Stimulated activated CD8-positive, alpha-beta memory T cell treated with anti-CD3 and anti-CD28 coated beads, Interleukin-4, amount 100 ng/mL, for 4 hours (primary cell): ENCODE measurements at places on chromosomes 2 and 18.

GRCh38 chr2:231554748-231555545 lies 24.7 kb upstream of the NMUR1 start:
- no peak for DNase-seq

DNA sequence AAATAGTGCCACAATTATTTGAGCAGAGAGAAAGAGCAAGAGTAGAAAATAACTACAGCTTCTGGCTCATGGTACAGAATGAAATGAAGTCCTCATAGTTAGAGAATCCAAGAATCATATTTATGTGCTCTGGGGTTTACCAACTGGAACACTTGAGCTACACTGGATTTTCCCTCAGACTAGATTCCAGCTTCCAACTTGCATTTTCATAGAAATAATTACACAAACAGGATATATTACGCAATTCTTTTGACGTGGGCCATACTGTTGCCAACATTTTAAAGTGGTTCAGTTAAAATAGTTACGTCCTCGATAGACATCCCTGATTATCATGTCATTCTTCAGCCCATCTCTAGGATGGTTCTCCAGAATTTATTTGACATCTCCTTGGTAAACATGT lies 129.2 kb downstream of the ETAA1 start:
- no peak for DNase-seq

DNA sequence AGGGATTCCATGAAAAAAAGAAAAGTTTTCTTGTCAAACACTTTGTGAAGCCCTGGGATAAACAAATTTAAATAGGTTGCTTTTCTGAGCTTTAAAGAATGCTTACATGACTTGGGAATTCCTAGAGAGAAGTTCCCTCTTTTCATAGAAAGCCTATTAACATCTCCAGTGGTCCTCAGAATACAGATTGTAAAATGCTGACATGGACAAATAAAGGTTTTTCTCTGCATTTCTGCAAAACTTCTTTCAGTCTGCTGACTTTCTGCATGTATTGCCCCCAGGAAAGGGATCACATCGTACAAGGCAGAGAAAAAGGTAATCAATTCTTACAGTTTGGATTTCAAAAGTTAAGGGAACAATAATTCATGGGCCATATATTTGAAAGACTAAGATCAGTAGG lies 20.6 kb downstream of the ZNF385B start:
- no peak for DNase-seq

GRCh38 chr18:60981682-60982328 lies 351.4 kb upstream of the CDH20 start:
- no peak for DNase-seq

GRCh38 chr2:51027442-51027841 lies 4.5 kb downstream of the NRXN1 start:
- no peak for DNase-seq

GRCh38 chr18:74949611-74950010 lies 259.3 kb downstream of the PTGR3 start:
- DNase-seq, result no peak

DNA sequence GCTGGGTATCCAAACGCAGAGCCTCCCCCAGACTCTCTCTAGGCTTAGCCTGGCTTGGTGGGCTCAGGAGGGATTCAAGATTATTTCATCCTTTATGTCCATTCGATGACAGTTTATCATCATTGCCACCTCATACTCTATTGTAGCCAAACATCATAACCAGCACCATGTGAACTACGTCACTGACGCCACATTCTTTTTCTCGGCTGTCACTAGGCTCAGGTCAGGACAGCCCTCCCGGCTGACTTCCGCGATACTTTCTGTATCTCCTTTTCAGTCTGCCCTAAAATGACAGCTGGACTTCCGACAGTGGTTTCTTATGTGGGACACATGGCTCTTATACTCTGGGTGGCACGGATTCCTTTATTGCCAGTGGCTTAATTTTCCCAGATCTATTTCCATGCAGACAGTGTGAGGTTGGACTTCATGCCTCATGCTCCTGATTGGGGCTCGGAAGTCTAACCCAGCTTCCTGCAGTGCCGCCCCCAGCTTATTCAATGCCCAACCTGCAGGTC lies 39.8 kb upstream of the SMIM21 start:
- no peak for DNase-seq

DNA sequence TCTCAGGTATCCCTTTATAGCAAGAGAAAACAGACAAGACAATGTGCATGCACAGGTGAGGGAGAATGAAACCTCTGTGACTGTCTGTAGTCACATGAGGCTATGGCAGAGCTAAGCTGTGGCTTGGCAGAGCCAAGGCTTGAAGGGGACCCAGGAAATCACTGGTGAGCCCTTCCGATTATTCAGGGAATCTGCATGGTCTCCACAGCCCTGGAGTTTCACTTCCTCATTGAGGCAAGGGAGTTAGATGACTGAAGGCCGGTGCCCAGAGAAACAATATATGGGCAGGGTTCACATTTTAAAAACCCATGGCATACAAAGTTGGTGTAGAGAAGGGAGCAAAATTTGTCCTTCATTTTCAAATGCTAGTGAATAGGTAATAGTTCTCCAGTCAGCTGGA lies 144.4 kb upstream of the REV1 start:
- DNase-seq, result no peak

DNA sequence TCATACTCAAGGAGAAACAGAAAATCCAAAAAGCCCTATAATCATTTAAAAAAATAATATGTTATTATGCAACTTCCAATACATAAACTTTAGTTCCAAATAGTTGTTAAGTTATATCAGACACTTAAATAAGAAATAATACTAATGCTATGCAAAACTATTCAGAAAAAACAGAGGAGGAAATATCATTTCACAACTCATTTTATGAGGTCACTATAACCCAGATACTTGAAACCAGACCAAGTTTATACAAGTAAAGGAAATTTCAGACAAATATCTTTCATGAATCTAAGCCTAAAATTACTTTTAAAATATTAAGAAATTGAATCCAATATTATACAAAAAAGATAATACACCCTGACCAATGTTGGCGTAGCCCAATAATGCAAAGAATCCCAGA lies 260.8 kb downstream of the CD226 start:
- no peak for DNase-seq

DNA sequence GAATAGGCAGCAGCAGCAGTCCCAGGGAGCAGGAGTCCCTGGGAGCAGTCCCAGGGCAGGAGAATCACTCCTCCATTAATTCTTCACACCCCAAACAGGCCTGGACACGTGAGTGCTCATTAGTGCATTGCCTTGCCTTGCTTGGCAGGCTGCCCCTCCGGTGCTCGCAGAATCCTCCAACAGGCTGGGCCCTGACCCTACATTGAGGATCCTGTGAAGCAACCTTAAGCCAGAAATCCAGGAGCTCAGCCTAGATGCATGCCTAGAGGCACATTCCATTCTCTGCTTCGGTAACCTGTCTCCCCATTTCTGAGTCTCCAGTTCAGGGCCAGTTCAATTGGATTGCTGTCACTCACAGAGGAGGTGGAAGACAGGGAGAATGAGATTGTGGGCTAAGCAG lies 97.4 kb upstream of the LRATD1 start:
- no peak for DNase-seq

DNA sequence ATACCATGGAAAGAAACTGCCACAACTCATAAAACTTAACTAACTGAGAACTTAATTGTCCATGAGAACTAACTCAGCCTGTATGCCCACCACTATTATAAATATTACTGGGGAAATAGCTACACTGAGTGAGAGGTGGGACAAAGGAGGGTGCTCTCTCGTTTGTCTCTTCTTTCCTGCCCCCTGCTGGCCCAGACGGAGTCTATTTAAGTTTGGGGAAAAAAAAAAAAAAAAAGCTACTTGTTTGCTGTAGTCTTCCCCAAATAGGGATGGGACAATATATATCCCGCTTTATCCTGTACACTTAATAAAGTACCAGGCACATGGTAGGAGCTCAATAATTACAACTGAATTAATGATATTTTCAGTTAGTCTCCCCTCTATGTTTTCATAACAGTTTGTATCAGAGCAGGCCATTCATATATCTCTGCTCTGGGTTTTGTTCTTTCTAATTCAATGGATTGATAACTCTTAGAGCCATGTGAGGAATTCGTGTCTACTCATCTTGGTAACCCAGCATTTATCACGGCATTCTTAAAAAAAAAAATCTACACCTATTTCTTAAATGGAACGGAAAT lies 647.6 kb upstream of the PKDCC start:
- no peak for DNase-seq

DNA sequence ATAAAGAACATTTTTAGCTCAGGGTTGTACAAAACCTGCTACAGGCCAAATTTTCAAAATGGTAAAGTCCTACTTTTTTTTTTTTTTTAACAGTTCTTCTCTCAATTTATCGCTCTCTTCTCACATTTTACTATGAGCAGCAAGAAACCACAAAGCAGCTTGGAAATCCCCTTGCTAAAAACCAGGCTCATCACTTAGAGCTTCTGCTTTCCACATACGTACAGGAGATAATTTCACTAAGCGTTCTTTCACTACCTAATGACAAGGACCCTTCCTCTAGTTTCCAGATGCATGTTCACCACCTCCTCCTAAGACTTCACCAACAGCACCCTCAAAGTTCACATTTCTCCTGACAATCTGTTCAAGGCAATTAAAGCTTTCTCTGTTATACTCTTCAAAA lies 294.9 kb upstream of the CYRIA start:
- DNase-seq, result no peak

DNA sequence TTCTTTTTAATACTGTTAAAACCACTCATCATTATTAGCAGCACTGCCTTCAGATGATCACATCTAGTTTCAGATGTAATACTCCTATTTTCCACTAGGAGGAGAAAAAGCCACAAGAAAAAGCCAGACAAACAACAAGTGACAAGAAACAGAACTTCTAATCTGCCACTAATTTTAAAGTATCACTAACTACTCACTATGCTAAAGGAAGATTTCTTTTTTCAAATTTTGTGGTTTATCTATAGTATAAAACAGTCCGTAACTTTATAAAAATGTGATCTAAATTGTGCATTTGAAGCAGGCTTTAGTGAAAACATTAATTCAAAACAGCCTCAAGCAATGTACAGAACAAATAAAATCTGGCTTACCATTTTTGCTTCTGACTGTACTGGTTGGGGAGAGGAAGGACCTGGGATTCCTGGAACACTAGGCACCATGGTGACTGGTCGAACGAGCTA lies 56.8 kb downstream of the ATF2 start:
- no peak for DNase-seq

DNA sequence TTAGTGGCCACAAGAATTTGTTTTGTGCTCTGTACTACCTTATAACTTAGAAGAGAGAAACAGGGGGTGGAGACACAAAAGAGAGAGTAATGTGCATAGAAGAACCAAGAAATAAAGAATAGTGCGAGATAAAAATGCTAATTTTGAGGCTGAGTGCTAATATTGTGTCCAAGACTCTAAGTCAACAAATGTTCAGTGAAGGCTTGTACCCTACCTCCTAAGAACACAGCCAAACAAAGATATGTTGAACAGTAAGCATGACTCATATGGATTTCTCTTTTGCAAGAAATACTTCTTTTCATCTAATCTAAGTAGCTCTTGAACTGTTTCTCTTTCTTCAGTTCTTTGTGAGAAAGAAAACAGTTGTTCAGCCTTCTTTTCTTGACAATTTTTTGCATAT lies 45.2 kb downstream of the GAREM1 start:
- DNase-seq, result no peak

- DNase-seq, result no peak
Observed at GRCh38 chr2:26848336-26849055, 564 bp downstream of the DPYSL5 start.

DNA sequence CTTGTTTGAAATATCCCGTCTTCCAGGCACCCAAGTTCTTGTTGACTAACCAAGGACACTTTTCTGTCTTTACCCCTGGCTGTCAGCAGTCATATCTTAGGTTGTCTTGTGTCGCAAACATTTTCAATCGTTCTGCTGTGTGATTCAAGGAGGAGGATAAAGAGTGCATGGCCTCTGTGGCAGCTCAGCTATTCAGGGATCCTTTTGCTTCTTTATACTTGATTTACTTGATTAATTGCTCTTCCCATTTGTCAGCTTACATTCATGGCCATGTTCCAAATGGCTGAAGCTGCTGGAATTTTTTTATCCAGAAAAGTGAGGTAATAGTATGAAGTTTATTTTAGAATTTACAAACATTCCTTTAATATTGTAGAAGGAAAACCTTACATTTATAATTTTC lies 97.3 kb upstream of the FZD5 start:
- no peak for DNase-seq

- no peak for DNase-seq
Observed at GRCh38 chr2:74648009-74648443, at the start of gene M1AP. TSS of gene M1AP (minus strand) at chr2:74648330. CDS start at chr2:74640275, 8,055 bp downstream.

DNA sequence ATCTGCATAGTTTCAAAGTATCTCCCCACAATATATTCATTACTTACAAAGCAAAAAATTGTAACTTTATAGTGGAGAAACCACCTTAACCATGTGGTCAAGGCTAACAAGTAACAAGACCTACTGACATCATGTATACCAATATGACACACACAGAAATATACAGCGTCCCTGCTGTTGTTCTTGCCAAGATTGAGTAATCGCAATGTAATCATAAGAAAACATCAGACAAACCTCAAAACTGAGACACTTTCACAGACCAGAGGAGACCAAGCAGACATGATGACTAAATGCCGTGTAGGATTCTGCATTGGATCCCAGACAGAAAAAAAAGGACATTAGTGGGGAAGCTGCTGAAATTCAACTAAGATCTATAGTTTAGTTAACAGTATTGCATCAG lies 123.0 kb downstream of the ACAA2 start:
- no peak for DNase-seq

DNA sequence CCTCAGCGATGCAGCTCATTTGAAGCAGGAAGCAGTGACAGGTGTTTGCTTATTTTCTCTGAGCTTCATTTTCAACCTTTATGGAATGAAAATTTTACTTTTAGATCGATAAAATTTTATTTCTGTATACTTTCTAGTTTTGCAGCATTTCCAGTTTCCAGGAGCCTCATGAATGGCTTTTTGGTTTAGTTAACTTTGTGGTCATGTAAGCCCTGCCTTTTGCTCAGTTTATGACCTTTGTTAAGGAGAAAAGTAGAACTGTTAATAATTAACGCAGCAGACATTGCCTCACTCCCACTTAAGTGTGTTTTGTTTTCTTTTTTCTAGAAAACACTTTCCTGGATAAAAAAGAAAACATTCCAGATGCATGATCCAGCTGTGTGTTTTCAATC lies 4.4 kb upstream of the FARP2 start:
- DNase-seq, result no peak

- no peak for DNase-seq
Observed at GRCh38 chr2:160308476-160308875, 108.4 kb upstream of the ITGB6 start.

- DNase-seq, result no peak
Observed at GRCh38 chr18:26536664-26537063, 11.7 kb downstream of the KCTD1 start.
